ENCODE measurements at places on chromosomes 1 and 21. TPM values are rescaled to one million over a fixed set of nuclear protein-coding genes. Genes with fewer than 3 reads are reported as not detected.
A peak's percentile ranks its signal among the peaks of the same experiment; 100 is the strongest.

GRCh38 chr1:213416461-213417224 lies 365.6 kb downstream of the RPS6KC1 start:
- no peak for DNase-seq

The GBP4 gene
- total RNA-seq: 8.3 TPM

DNA sequence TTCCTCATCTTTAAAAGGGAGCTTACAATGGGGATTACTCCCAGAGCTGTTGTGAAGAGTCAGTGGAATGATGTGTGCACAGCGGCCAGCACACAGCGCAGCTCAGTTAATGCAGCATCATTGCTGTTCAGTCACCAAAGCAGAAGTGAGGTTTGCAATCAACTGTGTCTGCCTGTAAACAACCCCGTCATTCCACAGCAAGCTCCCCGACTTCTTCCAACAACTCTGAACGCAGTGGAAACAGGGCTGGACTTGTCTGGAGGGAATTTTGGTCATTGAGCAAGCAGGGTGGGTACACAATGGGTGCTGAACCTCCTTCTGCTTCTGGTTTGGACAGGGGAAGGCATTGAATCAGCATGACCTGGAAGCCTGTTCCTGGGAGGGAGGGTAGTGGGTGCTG lies 347.4 kb downstream of the PTPRU start:
- DNase-seq: no peak

The GRIK3 gene
- total RNA-seq: 0.17 TPM

- peak; percentile 99 for DNase-seq
Measured at GRCh38 chr1:12477936-12478611, 139.9 kb downstream of the DHRS3 start.

- DNase-seq: no peak
Measured at GRCh38 chr1:182114627-182115023, 53.1 kb upstream of the ZNF648 start.

The VHLL gene
- total RNA-seq: not detected

GRCh38 chr1:97338347-97338746 lies 582.5 kb downstream of the DPYD start:
- no peak for DNase-seq

The RHCE gene
- 0.65 TPM for total RNA-seq

GRCh38 chr1:61572046-61572445 lies 152.9 kb downstream of the TM2D1 start:
- no peak for DNase-seq

DNA sequence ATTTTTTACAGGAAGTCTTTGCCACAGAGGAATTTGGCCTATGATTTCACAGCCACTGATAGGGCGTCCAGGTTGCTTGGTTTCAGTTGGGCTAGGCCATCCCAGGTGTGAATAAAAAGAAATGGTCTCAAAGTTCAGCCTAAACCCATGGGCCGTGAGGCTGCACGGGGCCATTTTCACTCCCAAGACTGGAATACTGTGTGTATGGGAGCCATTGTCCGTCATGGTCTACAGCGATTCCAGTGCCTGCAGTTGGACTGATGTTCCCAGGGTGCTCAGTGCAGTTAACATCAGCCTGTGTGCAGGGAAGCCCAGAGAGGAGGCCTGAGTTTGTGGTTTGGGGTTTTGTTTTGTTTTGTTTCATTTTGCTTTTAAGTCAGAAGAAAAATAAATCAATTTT lies 133.2 kb downstream of the ADSS2 start:
- no peak for DNase-seq

DNA sequence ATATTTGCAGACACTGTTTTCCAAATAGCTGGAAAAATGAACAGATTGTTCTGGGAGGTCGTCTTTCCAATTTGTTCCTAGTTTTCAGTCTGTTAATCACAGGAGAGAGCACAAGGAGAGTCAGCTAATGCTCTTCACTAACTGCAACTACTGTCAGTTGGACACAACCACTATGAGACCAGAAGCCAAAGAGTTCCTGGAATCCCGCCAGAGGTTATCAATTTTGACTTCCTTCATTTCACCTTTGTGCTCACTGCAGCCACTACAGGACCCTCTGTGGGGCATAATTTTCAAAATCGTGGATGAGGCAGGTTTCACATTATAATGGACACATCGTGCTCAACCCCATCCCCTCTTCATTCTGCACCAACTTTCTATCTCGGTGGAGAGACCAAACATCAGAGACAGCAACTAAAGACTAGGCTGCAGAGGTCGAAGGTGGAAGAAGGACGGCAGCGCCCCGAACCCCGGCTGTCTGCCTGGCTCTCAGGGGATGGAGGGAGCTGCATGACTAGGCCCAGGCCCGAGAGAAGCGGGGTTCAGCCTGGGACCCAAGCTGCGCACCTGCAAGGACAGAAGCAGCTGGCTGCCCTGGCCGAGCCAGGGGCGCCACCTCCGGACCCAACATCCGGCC lies 602 bp downstream of the KIAA0319L start:
- DNase-seq: no peak

DNA sequence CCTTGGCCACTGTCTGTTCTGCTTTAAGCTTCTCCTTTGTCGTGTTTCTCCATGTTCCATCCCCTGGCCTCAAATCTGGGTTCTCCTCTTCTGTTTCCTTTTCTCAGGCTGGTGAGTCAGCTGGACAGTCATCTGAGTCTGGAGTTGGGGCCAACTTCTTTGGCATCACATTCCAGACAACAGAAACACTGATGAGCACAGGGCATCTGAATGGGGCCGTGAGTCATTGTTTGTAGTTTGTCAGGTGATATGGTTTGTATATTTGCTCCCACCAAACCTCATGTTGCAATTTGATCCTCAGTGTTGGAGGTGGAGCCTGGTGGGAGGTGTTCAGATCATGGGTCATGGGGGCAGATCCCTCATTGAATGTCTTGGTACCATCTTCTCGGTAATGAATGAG lies 14.3 kb upstream of the OLIG2 start:
- peak; percentile 92 for DNase-seq

DNA sequence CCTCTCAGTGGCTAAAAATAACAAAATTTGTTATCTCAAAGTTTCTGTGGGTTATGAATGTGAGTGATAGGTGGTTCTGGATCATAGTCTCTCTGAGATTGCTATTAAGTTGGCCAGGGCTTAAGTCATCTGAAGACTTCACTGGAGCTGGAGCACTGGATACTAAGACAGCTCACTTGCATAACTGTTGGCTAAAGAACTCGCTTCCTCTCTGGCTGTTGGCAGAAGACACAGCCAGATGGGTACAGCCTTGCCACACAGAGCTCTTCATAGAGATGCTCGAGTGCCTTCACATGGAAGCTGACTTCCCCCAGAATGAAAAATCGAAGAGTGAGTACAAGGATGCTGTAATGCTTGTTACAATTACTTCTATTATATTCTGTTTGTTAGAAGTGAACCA lies 333.8 kb downstream of the ZP4 start:
- no peak for DNase-seq

The MPL gene
- 0.06 TPM for total RNA-seq

GRCh38 chr1:219099307-219099706 lies 74.4 kb upstream of the LYPLAL1 start:
- DNase-seq: no peak

The ALG14 gene
- 3.1 TPM for total RNA-seq

DNA sequence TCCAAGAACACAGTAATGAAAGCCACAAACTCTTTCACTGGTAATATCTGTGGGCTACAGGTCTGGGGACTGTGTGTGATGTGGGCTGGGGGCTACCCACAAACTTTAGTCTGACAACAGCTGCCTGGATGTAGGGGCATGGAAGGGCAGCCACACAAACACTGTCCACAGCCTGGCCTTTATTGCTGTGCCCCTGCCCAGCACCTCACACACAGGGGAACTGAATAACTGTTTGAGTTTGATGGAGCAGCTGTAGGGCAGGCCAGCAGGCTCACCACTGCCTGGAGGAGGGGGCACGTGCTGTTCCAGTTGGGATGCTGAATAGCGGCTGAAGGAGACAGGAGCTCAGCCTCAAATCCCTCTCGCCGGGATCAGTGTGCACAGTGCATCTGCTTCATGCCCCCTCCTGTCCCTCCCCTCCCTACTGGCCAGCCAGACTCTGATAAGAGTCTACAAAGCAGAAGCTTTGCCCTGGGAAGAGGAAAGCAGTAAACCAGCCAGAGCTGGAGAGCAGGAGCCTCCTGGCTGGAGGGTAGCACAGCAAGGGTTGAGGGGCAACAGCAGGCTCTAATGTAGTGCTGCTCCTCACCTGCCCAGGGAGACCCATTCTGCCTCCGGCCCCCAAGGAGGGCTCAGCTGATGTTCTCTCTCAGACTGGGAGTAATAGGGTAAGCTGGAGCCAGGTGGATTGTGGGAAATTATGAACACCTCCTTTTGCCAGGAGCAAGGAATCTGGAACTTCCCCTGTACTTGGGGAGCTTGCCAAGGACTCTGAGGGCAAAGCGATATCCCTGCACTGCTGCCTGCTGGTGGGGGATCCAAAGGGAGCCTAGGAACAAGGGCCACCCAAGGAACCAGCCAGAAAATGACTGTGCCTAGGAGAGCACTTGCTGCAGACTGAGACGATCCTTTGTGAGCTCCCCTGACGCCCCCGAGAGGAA lies 70.2 kb upstream of the GOLT1A start:
- no peak for DNase-seq

The GSTM1 gene
- total RNA-seq: 5.4 TPM

The AGBL4 gene
- total RNA-seq: not detected

The SAMD11 gene
- 29.0 TPM for total RNA-seq

DNA sequence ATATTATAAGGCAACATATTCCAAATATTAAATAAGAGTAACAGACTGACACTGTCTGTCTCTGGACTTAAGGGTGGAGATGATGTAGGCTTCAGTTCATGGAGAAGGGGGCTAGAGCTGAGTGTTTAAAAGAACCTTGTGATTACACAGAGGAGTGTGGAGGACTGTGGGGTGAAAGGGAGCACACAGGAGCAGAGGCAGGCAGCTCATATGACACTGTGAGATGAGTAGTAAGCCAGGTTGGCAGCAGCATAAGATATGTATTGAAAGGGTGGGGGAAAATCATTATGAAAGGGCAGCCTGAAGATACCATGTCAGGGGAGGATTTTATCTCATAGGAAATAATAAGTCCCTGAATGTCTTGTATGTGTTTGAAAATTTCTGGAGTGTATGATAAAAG lies 104.5 kb downstream of the AK5 start:
- no peak for DNase-seq

- no peak for DNase-seq
Measured at GRCh38 chr1:156276966-156277381, 5.7 kb downstream of the SMG5 start.

The RALGPS2 gene
- 17.5 TPM for total RNA-seq

GRCh38 chr1:111615870-111616715 lies 3.5 kb upstream of the RAP1A start:
- peak; percentile 72 for DNase-seq

GRCh38 chr1:27098431-27099134 lies 56.3 kb downstream of the SLC9A1 start:
- no peak for DNase-seq

GRCh38 chr1:235650341-235651169 lies 971 bp upstream of the GNG4 start:
- peak; percentile 29 for DNase-seq

DNA sequence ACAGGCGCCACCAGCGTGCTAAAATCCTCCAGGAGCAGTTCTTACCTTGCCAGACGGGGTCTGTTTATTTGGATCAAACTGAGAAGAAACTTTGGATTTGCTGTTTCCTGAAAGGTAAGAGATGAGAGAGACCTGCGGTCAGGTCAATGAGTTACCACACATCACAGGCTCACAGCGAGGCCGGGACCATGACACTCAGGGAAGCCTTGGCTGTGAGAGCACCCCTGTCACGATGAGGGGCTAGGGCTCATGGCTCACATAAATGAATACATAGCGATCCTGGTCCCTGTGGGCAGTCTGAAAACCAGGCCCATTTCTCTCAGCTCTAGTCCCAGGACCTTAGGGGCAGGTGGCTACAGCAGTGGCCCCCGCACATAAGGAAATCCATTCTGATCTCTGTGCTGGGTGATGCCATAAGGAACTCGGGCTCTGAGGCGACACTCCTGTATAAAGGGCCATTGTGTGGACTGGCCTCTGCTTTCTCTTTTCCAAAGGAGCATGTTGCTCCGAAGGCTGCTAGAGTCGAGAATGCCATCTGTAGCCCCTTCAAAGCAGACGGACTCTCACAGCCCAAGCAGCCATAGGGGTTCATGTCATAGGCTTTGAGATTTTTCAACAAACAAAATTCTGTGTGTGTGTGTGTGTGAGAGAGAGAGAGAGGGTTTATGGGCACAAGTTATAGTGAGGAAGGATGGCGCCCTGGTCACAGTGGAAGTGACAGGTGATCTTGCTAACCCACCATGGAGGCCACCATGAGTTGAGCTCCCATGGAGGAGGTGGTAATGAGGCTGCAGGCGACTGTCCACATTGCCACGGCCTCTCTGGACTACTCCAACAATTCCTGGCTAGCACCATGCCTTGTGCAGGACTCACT lies 9.0 kb upstream of the SRM start:
- DNase-seq: no peak

GRCh38 chr1:16127676-16128337 lies 28.1 kb downstream of the EPHA2 start:
- DNase-seq: no peak

- no peak for DNase-seq
Measured at GRCh38 chr1:68294367-68295066, 62.2 kb upstream of the WLS start.

GRCh38 chr1:55654171-55654570 lies 439.0 kb upstream of the USP24 start:
- DNase-seq: no peak
